Thoracic aorta (tissue), 2 donors: ENCODE measurements at places on chromosomes 4 and X. TPM values are rescaled to one million over a fixed set of nuclear protein-coding genes. Genes with fewer than 3 reads are reported as not detected.

DNA sequence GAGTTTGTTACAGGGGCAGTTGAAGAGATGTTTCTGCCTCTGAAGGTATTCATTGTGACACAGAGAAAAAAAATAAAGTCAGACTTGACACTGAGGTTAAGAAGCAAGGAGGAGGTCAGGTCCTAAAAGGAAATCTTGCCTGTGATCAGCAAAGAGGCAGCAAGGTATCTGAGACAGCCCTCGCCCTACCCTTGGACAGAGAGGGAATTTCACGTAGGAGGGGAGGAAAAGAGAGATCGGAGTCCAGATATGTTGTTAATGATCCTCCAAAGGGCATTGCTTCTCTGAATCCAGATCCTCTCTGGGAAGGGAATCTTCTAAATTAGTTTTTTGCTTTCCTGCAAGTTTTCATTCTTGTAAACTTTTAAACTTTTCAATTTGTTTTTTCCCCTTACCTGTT, 15.3 kb upstream of the PRR27 start:
- no peak for DNase-seq

Gene ARHGAP24
- total RNA-seq = 43.6 TPM

Gene GAB1
- total RNA-seq = 77.3 TPM

GRCh38 chr4:13821522-13821921, 194.0 kb upstream of the BOD1L1 start:
- DNase-seq = no peak

- no peak for DNase-seq
Measured at GRCh38 chr4:189779281-189779980, 161.2 kb upstream of the FRG1 start.

DNA sequence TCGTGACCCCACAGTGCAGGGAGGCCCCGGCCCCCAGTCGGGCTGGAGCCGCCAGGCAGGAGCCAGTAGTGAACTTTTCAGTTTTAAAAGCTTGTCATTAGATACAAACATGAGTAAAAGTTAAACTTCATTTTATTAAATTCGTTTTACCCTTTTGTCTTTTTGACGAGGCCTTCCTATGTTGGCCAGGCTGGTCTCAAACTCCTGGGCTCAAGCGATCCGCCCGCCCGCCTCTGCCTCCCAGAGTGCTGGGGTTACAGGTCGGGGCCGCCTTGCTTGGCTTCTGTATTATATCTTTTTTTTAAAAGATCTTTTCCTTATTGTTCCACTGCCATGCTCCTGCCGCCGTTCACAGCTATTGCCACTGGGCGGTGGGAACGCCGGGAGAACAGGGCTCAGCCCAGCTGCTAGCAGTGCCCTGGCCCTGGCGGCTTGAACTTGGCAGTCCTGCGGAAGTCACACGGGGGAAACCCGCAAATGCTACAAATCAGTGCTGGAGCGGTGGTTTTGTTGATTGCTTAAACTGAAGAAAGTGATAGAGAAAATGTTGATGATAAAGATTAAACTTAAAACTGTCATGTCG, 968 bp upstream of the NELFA start:
- DNase-seq = no peak

DNA sequence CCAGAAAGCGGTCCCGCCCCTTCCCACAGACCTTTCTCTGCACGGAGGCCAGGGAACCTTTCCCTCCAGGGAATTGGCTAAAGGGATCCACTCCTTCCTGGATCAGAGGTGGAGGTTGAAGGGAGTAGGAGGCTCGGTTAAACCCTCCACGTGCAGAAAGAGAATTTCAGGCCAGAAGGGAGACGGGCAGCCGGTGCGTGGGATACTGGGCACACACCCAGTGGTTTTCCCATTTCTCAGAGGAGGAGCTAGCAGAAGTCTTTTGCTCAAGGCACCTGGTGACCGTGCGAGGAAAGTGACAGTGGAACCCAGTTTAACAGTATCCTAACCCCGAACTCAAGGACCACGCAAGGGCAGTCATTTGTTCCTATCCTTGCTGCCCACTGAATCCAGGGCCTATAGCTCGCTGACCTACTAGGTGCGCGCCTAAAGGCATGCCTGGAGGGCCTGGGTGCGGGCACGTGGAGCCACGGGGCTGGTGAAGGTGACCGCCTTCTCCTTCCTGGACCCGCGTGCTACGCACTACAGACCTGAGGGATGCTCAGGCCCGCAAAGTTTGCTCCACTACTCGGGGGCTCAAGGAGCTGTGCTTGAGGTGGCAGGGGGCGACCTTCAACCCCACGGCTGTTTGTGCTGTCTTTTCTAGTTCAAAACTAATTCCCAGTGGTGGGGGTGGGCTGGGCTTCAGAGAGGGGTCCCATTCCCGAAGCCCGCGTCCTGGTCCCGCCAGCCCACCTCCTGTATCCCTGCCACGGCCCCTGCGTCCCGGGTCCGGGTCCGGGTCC, 587 bp upstream of the AFF2 start:
- no peak for DNase-seq

DNA sequence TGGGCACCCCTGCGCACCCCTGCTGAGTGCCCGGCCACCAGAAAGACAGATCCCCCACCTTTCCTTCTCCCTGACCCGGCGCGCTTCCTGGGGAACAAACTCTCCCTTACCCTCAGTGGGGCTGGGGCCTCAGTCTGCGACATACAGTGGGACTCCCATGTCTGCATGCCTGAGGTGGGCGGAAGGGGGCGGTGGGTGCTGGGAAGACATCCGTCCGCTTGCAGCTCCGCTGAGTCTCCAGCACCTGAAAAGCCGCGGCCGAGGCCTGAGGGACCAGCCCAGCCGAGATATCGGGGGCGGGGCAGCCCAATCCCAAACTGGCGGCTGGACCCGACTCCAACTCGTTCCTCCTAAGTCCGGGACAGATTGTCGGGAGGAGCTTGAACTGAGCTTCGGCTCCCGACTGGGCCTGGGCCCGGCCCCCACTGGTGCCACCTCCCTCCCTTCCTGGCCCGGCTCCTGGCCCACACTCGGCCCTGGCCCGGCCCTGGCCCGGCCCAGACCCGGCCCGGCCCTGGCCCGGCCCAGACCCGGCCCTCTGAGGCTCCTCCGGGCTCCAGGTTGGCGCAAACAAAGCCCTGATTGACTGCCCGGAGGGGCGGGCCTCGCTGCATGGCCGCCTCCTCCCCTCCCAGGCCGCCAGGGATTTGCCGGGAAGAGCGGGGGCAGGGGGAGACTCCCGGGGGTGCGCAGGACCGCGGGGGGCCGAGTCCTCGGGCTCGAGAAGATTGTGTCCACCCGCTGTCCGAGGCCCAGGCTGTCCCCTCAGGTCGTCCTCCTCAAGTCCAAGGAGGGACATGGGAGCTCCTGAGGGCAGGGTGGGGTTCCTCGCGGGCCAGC, 877 bp upstream of the SLC16A2 start:
- peak; percentile 4 for DNase-seq

- no peak for DNase-seq
Measured at GRCh38 chrX:78042601-78043000, 61.4 kb upstream of the PGK1 start.

Gene DCAF8L2
- not detected for total RNA-seq

DNA sequence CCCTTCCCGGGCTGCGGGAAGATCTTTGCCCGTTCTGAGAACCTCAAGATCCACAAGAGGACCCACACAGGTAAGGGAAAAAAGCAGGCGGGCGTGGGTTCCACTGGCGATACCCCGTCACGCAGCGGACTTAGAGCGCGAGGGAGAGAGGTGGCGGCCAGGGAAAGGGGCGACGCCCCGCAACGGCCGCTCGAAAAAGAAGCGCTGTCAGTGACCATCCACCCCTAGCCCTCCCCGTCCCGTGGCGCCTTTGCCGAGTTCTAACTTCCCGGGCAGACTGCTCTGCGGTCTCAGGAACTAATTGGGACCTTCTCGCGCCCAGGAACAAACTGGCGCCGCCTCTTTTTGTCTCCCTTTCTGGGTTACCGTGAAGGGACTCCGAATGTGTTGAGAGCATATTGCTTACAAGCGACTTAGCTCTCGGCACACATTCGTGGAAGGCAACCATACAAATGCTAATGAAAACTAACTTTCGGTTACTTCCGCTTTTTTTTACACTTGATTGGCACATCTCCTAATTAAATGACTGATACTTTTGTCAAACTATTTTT, 1.8 kb downstream of the ZIC3 start:
- DNase-seq = no peak

GRCh38 chrX:17563076-17563475, 174.2 kb upstream of the SCML1 start:
- no peak for DNase-seq

Gene CABS1
- not detected for total RNA-seq

Gene PAK3
- total RNA-seq = 11.6 TPM

GRCh38 chr4:18882468-18882867, 860.9 kb upstream of the LCORL start:
- DNase-seq = no peak

Gene FAT1
- 117 TPM for total RNA-seq

- DNase-seq = no peak
Measured at GRCh38 chr4:38868059-38868960, 704 bp downstream of the FAM114A1 start.

DNA sequence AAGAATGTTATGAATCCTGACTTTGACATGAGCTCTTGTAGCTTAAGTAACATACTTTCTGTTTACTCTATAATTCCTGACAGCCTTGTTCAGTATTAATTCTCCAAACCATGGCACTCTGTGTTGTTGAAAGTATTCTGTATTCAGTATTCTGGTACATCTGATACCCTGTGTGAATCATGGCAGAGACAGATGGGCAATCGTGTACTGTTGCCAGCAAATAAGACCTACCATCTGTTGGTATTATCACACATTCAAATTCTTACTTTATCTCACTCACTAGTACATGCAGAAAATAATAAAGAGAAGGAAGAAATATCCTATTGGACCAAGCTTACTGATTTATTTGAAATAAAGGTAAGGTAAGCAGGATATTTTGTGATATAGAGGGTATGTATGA, 7.9 kb downstream of the MBTPS2 start:
- no peak for DNase-seq

Gene IL21
- total RNA-seq = not detected

Gene C4orf51
- not detected for total RNA-seq

- DNase-seq = no peak
Measured at GRCh38 chr4:113593400-113594230, 167.9 kb downstream of the CAMK2D start.

DNA sequence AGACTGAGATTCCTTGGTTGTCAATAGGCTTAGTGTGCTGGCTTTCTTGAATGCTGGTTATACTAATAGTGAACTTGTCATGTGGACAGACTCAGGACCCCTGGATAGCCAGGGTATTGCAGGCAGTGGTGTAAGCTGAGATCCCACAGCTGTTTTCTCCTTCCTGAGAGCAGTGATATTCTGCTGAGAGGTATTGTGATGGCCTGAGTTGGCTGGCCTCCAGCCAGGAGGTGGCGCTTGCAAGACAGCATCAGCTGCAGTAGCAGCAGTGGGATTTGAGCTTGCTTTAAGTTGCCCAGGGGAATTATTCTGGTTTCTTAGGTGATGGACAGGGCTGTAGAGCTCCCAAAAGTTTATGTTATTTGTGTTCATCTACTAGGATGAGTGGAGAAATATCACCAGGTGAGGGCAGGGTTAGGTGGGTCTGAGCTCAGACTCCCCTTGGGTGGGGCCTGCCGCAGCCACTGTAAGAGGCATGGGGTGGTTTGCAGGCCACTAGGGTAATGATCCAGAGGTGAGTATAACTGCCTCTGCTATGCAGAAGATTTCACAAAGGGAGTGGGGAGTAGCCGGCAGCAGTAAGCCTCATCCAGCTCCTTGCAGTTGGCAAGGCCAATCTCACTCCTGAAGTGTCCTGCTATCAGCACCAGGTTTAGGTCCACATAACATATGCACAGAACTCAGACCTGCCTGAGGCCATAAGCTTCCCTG, 66.2 kb downstream of the IL15 start:
- DNase-seq = no peak

DNA sequence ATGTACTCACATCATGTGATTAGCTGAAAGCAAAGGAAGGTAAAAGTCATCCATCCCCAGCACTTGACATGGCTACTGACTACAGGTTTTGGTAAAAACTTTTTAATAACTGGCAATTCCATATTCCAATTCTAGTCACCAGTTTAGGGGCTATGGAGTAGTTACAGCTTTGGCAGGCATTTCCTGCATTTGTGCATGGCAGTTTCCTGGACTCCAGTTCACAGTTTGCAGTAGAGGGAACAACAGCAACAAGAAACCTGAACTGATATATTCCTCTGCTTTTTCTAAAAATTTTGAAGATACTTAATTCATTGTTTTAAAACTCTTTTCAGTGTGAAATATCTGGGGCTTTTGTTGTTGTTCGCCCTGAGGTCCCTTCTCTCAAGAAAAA, 184.3 kb downstream of the PPP3CA start:
- no peak for DNase-seq

DNA sequence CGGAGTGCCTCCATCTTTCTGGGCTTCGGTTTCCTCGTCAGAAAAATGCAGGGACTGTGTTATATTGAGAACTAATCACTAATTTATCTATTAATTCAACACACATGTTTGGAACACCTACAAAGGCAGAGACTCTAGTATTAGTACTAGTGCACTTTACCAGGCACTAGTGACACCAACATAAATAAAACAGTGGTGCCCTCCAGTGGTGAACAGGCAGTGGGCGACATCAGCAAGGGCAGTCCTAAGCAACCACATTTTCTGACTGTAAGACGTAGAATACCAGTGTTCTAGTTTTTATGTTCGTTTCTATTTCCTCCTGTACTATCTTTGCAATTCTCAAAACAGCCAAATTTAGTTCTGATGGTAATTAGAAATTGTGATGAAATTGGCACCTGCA, 69.1 kb upstream of the UCP1 start:
- no peak for DNase-seq

- DNase-seq = no peak
Measured at GRCh38 chrX:35919536-35920309, at the start of gene CFAP47. CFAP47 (plus strand) TSS chrX:35919734; CDS start chrX:35919800, 66 bp downstream.

- DNase-seq = no peak
Measured at GRCh38 chr4:137635108-137635507, 102.8 kb upstream of the PCDH18 start.

- DNase-seq = no peak
Measured at GRCh38 chr4:132893787-132894186, 255.3 kb upstream of the PCDH10 start.

- DNase-seq = no peak
Measured at GRCh38 chr4:6855692-6856297, 53.8 kb upstream of the TBC1D14 start.

Gene GAGE2A
- not detected for total RNA-seq

DNA sequence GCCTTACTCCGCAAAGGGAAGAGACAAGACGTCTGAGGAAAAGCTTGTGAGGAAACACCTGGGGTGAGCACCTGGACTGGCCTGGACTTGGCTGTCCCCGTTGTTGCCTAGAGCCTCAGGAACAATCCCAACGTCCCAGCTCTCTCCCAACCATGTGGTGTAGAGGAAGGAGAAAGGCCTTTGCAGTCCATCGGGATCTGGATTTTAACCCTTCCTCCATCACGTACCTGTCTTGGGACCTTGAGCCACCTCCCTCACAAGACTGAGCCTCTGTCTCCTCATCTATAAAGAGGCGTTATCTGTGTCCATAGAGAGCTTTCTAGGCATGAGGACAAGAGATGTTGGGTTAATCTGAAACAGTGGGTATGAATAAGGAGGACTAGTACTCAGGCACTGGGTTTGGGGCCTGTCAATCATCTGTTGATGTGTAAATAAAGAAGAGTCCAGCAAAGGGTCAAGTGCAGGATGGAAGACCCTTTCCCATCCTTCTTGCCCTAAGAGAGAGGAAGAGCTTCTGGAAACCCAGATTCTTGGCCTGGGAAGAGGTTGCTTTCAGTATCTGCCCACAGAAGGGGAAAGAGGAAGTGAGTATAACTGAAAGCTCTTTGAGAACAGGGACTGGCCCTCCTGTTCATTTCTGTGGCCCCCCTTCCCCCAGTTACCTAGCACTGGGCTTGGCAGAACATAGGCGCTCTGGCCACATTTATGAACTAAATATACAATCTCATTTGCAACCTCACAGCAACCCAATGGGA, 137.1 kb downstream of the PJA1 start:
- DNase-seq = no peak
